Right atrium auricular region (tissue), 2 donors: ENCODE measurements at places on chromosomes 2 and 18. TPM values are rescaled to one million over a fixed set of nuclear protein-coding genes. Genes with fewer than 3 reads are reported as not detected.

The TEKT4 gene
- not detected for total RNA-seq

GRCh38 chr18:3760741-3761140 is 310.8 kb downstream of the TGIF1 start:
- no peak for DNase-seq

DNA sequence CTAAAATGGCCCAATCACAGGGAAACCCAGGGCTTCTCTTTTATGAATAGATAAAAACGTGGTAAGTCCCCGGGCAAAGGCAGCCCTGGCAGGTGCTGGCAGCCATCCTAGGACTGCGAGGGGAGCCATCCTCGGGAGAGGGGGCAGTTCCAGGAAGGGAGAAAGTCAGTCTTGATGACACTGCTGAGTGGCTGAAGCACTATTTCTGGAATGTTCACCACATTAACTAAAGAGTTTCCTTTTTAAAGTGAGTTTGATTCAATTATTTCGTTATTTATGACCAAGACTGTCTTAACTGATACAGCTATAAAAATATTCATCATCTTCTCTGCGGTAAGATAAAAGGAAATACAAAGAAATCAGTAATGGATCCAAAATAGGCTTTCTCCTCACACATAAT is 20.4 kb downstream of the TTR start:
- DNase-seq, result no peak

DNA sequence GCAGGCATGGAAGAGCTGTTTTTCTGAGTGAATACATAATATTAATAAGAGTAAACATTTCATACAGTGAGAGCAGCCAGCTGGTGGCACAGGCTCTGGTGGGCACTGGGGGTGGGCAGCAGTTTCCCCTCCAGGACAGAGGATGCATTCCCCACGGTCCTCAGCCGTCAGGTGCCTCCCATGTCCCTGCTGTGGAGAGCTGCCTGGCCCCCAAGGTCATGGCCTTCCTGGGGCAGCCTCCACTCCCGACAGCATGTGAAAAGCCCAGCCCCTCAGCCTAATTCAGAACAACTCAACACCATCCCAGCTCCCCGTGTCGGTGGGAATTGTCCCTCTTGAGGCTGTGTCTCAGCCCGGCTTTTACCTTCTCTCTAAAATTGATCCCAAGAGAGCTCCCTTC is 147.4 kb downstream of the GALR1 start:
- no peak for DNase-seq

The C2orf92 gene
- 3.0 TPM for total RNA-seq

DNA sequence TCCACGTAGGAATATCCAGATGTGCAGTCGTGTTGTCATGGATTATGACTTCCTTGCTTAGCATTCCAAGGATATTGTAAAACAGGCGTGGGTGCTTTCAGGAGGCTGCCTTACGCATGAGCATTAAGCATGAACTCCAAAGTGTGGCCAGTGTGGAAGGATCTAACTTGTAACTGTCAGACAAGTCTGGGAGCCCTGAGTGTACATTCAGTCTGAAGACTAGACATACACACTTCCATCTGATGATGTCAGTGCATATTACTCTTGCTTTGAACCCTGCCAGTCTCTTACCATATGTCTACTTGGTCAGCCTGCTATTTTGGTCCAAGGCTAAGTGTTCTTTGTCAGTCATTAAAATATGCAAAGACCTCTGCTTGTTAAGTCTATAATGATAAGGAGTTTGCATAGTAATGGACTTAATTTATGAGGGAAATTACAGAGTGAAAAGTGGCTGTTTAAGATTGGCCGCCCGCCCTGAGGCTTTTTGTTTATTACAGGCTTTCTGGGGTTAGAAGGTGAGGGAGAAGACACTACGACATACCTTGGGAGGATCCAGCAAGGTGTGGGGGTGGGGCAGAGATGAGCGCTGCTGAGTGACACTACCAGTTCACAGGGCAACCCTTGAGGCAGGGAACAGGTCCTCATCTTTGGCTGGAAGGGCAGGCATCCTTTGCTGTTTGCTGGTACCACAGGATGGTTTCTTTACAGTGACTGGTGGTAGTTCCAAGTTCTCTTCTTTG is 48.3 kb downstream of the CABLES1 start:
- no peak for DNase-seq

- no peak for DNase-seq
Observed at GRCh38 chr2:149246186-149246585, 84.2 kb upstream of the LYPD6 start.

DNA sequence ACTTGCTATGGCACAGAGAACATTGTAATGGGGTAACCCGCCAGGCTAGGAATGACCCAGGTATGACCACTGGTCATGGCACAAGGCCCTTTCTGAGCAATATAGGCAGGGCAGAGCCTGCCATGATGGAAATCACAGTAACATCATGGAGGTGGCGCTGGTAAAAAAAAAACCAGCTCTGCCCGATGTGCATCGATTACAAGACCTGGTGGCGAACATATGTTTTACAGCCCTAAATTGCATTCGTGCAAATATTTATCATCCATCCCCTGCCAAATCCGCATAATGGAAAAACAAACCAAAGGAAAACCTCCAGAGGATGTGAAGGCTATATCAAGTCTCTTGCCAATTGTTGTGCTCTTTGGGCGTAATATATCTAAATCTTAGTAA is 60.6 kb downstream of the SEMA4F start:
- DNase-seq, result no peak

The C2orf72 gene
- 0.08 TPM for total RNA-seq

The FAM168B gene
- 97.8 TPM for total RNA-seq

The GPR45 gene
- not detected for total RNA-seq

The CNGA3 gene
- total RNA-seq, result not detected

GRCh38 chr18:61743775-61744531 is 148.9 kb downstream of the RNF152 start:
- peak; percentile 74 for DNase-seq

The ACVR2A gene
- total RNA-seq, result 9.7 TPM

The TANC1 gene
- 58.9 TPM for total RNA-seq

GRCh38 chr2:133416736-133417135 is 151.5 kb downstream of the NCKAP5 start:
- no peak for DNase-seq

GRCh38 chr2:196555726-196556125 is 83.8 kb upstream of the CCDC150 start:
- no peak for DNase-seq

DNA sequence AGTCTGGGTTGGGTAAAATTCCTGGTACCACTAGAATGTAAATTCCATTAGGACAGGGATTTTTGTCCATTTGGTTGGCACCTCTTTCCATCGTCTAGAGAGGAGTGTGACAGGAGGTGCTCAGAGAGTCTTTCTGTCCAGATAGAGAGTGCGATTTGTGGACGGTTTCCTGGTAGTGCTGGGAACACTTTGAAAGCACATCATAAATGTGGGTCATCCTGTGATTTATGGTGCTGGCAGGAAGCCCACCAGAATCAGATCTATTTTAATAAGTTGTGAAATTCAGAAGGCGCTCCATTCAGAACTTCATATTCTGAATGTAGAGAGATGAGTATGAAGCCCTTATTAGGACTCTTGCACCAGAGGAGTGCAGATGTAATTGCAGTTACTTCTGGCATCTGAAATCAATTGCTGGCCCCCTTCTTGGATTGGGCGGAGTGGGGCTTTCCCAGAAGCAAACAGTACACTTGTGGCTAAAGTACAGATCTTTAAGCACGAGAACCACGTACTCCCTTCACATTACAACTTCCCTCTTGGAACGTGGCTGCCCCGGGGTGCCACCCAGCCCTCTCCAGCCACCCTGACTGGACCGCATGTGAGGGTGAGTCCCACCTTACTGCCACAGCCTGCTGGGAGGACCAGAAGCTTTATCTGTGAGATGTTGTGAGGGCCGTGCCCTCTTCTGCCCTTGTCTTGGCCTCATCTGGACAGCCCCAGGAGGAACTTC is 243.2 kb downstream of the MYO3B start:
- no peak for DNase-seq
